ENCODE measurements at places on chromosomes 2 and 18.

GRCh38 chr2:60662781-60663180 lies 93.3 kb upstream of the PAPOLG start:
- no peak for DNase-seq

GRCh38 chr2:80515964-80516363 lies 211.4 kb upstream of the LRRTM1 start:
- no peak for DNase-seq

GRCh38 chr18:25247725-25248124 lies 104.2 kb downstream of the ZNF521 start:
- no peak for DNase-seq

GRCh38 chr18:24514439-24514838 lies 54.0 kb downstream of the HRH4 start:
- no peak for DNase-seq

- no peak for DNase-seq
Measured at GRCh38 chr18:25544546-25545287, 192.8 kb upstream of the ZNF521 start.

DNA sequence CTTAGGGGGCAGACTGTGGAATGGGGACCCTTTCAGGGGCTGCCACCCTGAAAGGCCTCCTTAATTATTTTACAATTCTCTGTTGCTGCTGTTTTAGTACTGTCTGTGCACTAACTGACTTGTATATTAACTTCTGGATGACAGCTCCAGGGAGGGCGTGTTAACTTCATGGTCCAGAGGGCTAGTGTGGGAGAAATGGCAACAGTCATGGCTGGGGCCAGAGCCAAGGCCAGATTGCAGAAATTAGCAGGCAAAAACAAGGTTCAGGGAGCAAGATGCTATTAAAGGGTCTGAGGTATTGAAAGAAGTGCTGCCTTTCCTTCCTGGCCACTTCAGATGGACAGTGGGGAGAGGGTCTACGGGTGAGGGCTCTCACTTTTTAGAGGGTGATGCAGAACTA lies 9.1 kb downstream of the WIPF1 start:
- DNase-seq: no peak

GRCh38 chr2:45570671-45571334 lies 40.3 kb downstream of the SRBD1 start:
- DNase-seq: no peak
